ENCODE measurements at places on chromosomes 7 and 10.

- DNase-seq: no peak
These were observed 386.0 kb downstream of the KIF20B start for GRCh38 chr10:90087197-90088023.

- no peak for DNase-seq
These were observed 18.0 kb downstream of the UPP1 start for GRCh38 chr7:48106906-48107659.

GRCh38 chr7:42913591-42913990 lies 1.7 kb upstream of the C7orf25 start:
- no peak for DNase-seq

GRCh38 chr10:104406715-104407650 lies 53.4 kb downstream of the CFAP58 start:
- no peak for DNase-seq

- DNase-seq: no peak
These were observed 80.2 kb downstream of the ZNF37A start for GRCh38 chr10:38174336-38174735.

DNA sequence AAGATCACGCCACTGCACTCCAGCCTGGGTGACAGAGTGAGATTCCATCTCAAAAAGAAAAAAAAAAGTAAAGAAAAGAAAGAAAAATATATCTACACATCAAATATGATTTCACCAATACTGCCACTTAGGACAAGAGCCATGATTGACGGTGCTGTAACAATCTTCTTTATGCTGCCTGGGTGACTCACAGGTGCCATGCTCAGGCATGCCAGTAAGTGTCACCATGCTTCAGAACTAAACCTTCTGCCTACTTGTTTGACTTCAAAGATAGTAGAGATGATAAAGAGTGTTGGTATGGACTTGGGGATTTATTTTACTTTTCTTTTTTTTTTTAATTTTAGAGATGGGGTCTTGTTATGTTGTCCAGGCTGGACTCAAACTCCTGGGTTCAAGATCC lies 33.6 kb upstream of the DNMBP start:
- DNase-seq: no peak

GRCh38 chr7:77482015-77482414 lies 55.1 kb upstream of the PTPN12 start:
- DNase-seq: no peak

- DNase-seq: no peak
These were observed 289.2 kb downstream of the FZD1 start for GRCh38 chr7:91553410-91553895.

GRCh38 chr7:132066761-132067171 lies 509.5 kb downstream of the PLXNA4 start:
- DNase-seq: no peak

GRCh38 chr10:100101192-100102076 lies 19.8 kb upstream of the CPN1 start:
- no peak for DNase-seq

DNA sequence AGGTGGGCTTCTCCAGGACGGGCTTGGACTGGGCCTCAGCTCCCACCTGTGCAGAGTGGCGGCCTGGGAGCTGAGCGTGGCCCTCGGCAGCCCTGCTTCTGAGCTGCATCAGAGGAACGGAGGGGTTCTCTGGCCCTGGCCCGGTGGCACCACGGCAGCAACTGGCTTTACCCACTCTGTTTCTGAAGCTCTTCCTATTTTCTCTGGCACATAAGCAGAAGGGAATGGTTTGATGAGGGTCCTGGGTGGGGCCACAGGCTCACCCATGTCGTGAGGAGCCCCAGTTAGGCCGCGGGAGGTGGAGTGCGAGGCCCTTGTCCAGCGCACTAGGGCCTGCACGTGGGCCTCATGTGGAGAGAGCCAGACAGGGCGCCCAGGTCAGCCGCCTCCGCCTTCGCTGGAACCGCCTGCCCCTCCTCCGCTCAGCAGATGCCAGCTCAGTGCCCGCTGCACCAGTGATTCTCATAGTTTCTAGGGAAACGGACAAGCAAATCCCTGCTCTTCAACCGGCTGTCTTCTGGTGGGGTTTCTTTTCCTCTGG lies 284.0 kb downstream of the CELF2 start:
- no peak for DNase-seq

DNA sequence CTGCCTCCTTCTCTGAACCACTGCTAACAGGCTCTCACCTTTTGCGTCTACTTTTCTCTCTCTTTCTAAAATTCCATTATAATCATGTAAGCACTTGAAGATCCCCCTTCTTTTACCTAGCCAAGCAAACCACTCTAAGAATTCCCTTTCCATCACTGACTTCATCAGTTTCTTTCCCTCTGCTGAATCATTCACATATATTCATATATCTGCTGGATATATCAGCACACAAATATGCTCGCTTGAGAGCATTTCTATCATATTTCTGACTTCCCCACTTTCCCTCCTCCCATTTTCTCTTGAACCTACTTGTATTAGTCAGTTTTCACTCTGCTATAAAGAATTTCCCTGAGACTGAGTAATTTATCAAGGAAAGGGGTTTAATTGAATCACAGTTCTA lies 84.2 kb upstream of the LRRN3 start:
- no peak for DNase-seq

DNA sequence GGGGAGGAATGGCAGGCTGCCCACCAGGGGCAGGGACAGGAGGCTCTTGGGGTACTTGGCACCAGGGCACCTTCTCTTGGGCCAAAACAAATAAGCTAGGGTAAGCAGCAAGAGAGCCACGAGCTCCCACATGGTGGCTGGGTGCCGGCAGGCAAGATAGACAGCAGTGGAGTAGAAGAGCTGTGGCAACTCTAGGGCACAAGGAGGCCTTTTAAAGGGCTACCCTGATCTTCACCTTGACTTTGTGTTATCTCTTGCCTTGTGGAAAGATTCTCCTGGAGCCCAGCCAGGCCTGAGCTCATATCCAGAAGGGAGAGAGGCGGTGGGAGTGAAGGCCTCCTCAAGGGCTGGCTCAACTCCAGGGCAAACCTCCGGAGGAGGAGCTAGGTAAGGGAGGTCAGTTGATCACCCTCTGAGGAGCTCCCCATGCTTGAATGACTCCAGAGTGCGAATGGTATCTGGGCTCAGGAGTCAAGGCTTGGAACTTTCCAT lies at the start of gene CYP17A1:
Gene CYP17A1 (minus strand): TSS at position 184 of the 492 bp plus-strand sequence. CDS start 52 bp downstream, at position 132.
- no peak for DNase-seq

- no peak for DNase-seq
These were observed 47.4 kb upstream of the R3HCC1L start for GRCh38 chr10:98086837-98087708.

- DNase-seq: no peak
These were observed 157.3 kb downstream of the NOC3L start for GRCh38 chr10:94205396-94205831.

- DNase-seq: no peak
These were observed 65.3 kb upstream of the AQP1 start for GRCh38 chr7:30846378-30846777.

GRCh38 chr7:16926283-16926682 lies 44.5 kb upstream of the AGR3 start:
- DNase-seq: no peak

DNA sequence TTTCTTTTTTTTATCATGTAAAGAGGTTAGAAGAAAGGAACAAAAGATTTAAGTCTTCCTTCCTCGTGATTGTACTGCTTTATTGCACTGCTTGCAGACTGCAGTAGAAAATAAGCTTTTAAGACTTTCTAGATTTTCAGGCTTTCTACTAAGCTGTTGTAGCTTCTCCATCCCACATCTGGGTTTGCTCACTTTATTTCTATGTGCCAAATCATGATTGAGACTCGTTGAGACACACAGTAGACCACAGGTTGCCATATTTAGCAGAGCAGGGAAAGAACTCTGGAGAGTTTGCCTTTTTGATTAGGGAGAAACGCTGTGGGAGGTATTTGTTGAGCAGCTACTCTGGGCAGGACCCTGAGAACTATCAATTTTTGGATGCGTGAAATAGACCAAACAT lies 89.2 kb upstream of the BTBD16 start:
- DNase-seq: no peak

DNA sequence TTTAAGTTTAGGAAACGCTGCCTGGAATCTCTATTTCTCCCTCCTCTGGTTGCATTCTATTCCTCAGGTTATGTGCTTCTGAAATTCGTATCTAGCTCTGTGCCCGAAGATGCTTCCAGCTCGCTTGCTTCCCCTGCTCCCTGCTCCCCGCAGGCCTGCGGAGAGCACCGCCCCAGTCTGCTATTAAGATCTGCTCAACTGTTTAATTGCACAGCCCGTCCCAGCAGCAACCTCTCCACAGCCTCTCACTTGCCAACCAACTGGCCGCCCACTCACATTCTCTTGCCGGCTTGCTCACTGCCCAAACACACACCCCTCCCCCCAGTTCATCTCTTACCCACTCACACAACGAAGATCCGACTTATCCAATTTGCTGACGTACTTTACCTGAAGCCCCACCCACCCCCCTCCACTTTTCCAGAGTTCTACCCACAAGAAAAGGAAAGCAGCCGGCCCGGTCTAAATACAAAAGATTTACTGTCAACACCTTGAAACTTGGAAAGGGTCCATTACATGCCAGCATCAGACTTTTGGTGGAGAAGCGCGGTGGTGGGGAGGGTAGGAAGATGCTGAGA lies 167.3 kb upstream of the KLF14 start:
- DNase-seq: no peak

GRCh38 chr10:5343979-5344378 lies 20.8 kb upstream of the UCN3 start:
- no peak for DNase-seq

GRCh38 chr7:92415225-92415624 lies 32.1 kb upstream of the GATAD1 start:
- no peak for DNase-seq

- no peak for DNase-seq
These were observed 37.0 kb downstream of the SNX13 start for GRCh38 chr7:17903337-17903736.

DNA sequence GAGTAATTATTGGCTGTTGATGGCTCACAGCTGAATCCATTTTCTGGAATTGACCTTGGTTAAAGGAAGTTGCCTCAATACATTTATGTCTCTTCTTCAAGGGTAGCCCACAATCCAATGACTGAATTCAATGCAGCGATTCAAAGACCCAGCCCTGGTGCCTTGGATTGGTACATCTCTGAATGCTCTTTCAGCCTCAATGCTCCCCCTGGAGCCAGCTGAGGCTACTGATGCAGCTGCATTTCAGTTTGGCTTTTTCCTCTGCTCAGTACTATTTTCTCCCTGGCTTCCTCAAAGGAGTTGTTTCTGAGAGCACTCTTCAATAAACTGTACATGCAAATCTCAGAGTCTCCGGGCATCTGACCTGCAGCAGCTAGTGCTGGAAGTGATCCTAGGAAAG lies 633 bp upstream of the EBLN1 start:
- no peak for DNase-seq

DNA sequence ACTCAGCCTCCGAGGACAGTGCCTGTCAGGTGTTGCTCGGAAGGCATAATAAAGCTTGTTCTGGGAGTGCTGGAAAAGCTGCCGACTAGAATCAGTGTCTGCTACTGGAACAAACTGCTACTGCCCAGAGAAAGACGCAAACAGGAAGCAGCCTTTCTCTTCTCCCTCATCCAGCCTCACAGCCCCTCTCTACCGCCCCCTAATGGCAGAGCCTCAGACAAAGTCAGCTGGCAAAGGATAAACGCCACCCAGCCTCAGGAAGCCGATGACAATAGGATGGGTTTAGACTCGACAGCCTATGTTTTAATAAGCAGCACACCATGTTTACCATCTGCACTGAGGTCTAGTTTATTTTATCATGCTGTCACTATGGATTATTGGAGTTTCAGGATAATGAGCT lies 169.5 kb upstream of the LYZL1 start:
- no peak for DNase-seq

DNA sequence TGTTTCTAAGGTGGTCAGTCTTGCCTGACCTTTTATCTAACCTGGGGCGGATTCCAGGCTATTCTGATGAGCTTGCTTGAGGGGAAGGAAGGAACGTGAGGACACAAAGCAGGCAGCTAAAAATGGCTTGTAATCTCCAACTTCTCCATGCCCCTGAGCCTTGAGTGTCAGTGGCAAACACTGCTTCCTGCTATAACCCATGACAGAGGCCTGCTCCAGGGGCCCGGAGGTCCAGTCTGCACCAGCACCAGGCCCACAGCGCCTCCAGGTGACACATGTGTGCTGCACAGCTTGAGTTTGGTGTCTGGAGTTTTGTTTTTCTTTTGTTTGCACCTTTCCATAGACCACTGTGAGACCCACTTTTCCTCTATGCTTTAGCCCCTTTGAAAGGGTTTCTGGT lies 207.9 kb downstream of the PAXIP1 start:
- DNase-seq: no peak

- no peak for DNase-seq
These were observed 696 bp downstream of the MALSU1 start for GRCh38 chr7:23299770-23300300.

- no peak for DNase-seq
These were observed 74.0 kb downstream of the SLC16A9 start for GRCh38 chr10:59635502-59636290.

- peak; percentile 23 for DNase-seq
These were observed 1.3 kb downstream of the STK17A start for GRCh38 chr7:43584195-43584586.

DNA sequence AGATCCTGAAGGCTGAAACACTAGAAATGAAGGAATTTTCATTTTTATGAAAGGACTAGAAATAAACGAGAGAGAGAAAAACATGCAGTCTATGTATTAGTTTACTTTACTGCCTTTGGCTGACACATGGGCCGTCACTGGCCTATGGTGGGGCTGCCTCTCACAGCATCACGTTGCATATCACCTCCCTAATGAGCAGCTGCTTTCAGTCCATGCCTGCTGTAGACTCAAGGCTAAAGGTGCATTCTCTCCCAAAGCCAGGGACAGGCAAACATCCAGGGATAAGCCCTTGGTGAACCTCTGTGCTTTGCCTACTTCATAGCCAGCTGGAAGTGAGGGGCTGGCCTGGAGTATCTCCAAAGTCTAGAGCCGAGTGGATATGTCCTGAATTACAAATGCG lies 359.4 kb downstream of the GPAM start:
- DNase-seq: no peak

DNA sequence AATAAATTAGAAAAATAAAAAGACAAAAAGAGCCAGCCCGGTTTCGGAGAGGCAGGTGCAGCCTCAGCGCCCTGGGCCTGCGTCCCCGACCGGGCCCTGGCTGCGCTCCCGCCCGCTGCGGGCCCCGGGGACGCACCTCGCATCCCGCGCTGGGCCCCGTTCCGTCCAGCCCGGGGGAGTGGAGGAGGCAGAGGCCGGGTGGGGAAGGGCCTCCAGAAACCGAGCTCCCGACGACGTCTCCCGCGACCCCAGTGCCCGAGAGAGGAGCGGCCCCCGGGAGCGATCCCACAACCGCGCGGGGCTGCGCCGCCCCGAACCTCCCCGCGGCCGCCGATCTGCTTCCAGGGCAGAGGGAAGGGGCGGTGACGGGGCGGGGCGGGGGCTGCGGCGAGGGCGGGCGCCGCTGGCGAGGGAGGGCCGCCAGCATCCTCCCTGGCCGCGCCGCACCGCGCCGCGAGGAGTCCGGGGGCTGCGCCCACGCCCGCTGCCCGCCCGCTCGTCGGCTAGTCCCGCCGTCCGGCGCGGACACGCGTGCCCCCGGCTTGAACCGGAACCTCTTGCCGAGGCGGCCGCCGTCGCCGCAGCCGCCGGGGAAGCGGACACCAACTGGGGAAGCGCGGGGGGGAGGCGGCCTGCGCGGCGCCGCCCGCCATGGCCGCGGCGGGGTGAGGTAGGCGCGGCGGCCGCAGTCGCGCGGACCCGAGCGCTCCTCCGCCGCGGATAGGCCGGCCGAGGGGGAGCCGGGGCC lies at the start of gene CCNY:
Gene CCNY (plus strand): TSS at position 426 of the 748 bp plus-strand sequence. CDS start 545 bp downstream, outside the sequence.
- peak; percentile 73 for DNase-seq

Data from effector CD4-positive, alpha-beta T cell (primary cell).